ENCODE measurements at places on chromosomes 5 and 9.

DNA sequence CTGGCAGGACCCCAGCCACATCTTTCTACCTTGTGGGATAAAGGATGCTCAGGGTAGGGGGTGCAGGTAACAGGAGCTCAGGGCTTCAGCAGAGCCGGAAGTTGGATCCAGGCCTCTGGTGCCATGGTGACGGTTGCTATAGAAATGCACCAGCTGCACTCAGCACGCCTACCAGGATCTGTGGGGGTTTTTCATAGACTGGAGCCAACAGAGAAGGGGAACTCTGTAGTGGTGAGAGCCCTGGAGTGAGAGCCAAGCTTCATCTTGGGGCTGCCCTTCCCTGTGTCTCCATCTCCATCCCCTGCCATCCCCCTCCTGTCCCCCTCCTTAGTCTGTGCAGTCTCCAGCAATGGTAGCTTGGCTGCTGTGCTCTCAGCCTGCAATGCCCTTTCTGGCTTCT, 27.5 kb upstream of the BOD1 start:
- no peak for DNase-seq

DNA sequence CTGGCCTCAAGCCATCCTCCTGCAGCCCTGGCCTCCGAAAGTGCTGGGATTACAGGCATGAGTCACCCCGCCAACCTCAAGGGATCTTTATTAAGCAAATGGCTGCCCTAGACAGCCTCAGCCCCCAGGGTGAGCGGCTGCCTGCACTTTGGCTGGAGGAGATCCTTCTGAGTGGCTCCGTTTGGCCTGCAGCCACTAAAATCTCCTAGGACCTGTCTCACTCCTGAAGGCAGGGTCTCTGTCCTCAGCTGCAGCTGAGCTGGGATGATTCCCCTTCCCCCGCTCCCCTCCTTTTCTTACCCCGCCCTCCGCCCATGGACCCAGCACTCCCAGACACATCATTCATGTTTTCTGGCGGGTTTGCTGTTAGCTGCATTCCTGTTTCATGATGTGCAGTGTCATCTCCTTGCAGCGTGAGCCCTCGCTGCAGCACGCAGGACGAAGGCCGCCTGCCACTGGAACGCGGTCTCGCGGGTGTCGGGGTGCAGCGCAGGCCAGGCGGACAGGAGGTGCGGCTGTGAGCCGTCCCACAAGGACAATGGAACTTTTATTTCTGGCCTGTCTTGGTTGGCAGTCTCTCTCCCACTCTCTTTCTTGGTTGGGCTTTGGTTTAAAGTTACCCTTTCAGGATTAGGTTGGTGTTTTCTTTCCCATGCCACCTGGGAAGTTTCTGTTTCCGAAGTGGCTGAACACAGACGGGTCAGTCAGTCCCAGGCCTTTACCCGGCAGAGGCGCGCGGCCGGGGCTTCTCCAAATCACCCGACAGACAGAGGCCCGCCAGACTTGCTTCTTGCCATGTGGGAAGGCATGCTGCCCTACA, 137.1 kb downstream of the FOXD1 start:
- DNase-seq = peak; percentile 85

DNA sequence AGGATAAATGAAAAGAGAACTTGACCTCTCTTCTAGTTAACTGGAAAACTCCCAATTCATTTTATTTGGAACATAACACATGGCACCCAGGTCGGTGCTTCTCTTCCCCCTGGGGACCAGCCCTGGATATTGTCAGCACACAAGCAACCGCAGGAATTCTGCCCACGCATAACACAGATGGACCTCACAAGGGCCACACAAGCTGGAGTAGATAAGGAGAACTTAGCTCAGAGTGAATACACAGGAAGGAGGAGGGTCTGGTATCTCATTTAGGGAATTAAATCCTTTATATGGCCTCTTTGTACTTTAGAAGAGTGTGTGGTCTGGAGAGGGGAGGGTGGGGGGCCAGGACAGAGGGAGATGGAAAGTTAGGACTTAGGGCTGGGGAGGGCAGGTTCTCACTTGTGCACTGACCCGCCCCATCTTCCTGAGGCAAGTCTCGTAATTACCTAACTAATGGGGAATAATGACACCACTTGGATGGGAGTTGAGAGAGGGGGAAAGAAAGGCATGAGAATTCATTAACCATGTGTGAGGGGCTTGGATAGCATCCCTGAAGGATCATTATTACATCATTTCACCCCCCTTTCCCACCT, 341.2 kb upstream of the WWC1 start:
- peak; percentile 89 for DNase-seq

DNA sequence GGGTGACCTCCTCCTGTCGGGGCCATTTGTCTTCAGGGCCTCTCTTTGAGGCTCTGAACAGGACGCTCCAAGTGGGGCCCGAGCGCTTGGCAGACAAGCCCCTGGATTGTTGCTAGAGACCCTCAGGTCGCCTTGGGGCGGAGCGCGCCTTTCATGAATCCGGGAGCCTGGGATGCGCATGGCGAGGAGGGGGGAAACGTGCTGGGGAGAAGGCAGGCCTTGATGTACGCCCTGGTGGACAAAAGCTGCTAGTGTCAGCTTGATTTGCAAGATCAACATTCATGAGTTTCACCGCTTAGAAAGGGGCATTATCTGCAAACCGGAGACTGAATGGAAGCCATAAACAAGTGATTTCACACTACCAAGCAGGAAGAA, 226.3 kb downstream of the SMARCA2 start:
- no peak for DNase-seq

- peak; percentile 84 for DNase-seq
These were observed 143.9 kb upstream of the STC2 start for GRCh38 chr5:173472164-173472563.

- DNase-seq = no peak
These were observed 576.1 kb downstream of the TLE4 start for GRCh38 chr9:80147866-80148265.

GRCh38 chr5:20029266-20029665, 41.3 kb upstream of the CDH18 start:
- no peak for DNase-seq

DNA sequence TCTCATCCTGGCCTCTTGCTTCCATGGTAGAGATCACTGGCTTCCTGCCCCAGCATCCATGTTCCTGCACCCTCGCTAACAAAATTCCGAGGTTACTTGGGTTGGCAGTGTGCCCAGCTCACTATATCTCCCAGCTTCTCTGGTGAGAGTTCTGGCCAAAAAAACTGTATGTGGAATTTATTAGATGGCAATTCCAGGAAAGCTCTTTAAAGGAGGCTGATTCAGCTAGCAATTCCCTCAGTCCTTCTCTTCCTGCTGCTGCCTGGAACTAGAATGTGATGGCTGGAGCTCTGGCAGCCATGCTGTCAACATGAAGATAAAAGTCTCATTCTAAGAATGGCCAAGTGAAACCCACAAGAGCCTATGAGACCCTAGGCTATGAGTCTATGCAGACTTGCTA, 88.8 kb downstream of the SECISBP2 start:
- no peak for DNase-seq

DNA sequence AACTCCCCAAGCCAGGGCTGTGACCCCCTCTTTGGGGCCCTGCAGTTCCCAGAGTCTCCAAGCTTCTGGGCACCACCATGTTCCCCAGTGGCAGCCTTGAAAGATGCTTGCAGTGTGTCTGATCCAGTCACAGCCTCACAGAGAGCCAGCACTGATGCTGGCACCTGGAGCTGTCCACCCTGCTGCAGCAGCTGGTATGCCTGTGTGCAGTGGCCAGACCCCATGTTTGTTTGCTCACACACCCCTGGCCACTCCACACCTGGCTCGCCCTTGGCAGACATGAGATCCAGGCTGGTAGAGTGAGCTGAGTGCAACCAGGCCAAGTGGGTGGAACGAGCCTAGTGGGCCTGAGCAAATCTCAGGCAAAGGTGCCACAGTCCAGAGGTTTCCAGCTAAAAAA, 106.0 kb downstream of the C9orf50 start:
- DNase-seq = no peak

DNA sequence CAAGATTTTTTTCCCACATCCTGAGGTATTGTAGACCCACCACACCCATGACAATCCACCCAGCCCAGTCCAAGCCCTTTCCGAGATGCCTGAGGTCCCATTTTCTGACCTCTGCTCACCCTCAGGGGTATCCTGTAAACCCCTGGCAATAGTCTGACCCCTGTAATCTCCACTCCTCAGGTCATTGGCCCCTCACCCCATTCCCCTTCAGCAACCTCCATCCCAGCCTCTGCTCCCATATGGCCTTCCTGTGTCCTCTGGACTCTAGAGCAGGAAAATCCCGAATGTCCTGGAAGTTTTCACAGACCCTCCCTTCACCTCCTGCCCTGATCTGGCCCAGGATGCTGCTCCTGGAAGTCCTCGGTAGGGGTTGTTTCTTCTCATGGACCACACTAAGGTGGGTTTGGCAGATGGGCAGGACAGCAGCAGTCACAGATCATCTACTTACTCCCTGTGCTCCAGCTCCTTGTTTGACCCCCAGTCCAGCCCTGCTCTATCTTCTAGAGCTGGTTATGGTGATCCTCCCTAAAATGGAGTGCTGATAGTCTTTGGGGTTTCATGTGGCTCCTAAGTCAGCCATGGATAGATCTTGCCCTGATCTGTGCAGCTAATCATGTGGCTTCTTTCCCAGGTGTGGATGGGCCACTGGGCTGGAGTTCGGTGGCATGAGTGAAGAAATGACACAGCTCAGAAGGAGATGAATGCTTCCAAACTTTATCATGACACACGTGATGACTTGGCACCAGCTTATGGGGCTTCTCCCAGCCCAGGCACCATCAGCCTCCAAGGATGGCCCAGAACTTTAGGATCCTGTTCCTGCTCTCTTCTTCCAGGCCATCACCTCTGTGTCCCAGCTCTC, 12.0 kb upstream of the ACSL6 start:
- no peak for DNase-seq

DNA sequence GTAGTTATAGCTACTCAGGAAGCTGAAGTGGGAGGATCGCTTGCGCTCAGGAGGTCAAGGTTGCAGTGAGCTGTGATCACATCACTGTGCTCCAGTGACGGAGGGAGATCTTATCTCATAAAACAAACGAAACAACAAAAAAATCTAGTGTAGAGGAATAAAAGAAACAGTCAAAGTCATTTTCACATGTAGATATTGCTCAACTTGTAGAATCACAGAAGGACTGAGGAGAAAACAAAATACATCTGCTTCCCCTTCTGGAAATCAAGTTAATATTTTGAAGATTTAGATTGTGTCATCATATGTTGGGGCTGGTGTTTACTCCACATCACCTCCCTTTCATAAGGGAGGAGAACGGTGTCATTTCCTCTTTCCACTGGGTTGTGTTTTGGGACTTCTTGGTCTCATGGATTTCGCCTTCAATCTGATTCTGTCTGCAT, 8.2 kb upstream of the SLC46A2 start:
- no peak for DNase-seq

DNA sequence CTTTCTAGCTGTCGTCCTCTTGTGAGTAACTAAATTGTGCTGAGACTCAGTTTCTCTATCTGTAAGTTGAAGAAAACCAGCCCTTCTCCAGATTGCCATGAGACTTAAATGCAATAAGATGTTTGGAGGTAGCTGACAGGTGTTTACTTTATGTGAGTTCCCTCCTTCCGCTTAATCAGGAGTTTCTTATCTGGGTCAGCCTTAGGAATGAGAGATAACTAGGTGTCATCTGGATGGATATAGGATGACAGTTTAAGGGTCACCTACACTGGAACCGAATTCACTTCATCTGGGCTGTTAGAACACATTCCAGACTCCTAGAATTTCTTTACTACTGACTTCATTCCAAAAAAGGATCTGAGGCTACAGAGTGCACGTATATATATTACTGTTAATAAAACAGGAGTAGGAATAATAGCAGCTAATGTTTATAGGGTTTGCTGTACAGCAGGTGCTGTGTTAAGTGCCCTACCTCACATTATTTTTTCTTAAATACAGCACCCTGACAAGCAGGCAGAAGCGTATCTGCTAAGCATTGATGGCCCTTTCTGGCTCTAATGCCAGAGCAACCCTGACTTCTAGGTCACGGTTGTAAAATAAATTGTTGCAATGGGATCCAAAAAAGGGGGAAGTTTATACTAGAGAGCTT, 30.0 kb upstream of the CPEB4 start:
- no peak for DNase-seq

DNA sequence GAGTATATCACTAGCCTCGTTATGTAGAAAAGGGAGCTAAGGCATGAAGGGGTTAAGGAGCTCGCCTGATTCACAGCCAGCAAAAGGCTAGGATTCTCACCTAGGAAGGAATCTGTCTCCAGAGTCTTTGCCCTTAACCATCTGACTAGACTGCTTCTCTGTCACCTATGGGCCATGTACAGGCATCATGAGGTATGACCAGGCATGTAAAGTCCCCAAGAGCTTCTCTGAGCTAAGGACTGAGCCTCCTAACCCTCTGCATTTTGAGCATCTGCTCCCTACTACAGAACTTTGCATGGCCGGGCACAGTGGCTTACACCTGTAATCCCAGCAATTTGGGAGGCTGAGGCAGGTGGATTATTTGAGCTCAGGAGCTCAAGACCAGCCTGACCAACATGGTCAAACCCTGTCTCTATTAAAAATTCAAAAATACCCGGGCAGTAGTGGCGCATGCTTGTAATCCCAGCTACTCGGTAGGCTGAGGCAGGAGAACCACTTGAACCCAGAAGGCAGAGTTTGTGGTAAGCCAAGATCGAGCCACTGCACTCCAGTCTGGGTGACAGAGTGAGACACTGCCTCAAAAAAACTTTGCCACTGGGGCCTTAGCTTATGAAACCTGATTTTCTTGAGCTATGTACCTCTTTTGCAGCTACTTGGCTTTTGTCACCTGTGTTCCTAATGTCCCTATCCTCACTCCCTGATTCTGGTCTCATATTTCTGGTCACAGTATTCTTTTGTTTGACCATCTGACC, 33.2 kb upstream of the IL7R start:
- no peak for DNase-seq

- DNase-seq = no peak
These were observed 113.8 kb downstream of the MEF2C start for GRCh38 chr5:88769165-88769564.

- no peak for DNase-seq
These were observed 114.7 kb upstream of the DAB2 start for GRCh38 chr5:39539470-39539869.

- no peak for DNase-seq
These were observed 246.6 kb upstream of the IL12B start for GRCh38 chr5:159576902-159577301.

GRCh38 chr5:151005187-151005949, 15.0 kb upstream of the GPX3 start:
- no peak for DNase-seq

GRCh38 chr5:111781200-111781599, 24.2 kb upstream of the NREP start:
- DNase-seq = peak; percentile 50

- DNase-seq = no peak
These were observed 9.3 kb upstream of the ANKDD1B start for GRCh38 chr5:75601996-75602395.

DNA sequence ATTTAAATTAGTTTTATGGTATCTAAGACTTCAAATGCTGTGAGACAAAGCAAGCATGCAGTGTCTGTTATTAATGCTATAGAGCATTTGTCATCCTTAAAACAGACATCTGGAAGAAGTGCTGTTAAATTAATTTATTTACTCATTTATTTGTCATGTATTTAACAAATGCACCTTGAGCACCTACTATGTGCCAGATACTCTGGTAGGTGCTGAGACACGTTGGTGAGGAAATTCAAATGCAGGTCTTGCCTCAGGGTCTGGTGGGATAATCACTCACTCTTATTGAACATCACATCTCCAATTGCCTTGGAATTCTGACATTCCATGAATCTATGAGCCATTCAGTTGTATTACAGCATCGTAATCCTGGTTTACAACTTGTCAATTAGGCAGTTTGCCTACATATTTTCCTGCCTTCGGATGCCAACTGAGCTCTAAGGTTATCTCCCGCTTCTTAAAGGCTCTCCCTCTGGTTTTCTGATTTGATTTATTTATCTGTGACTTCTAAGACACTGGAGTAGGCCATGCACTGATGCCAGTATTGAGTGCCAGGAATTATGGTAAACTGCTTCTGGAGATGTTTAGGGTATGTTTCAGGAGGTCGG, 56.0 kb upstream of the RPS23 start:
- DNase-seq = no peak

Data from urothelium cell line (cell line).